MCF 10A (cell line): ENCODE measurements at places on chromosomes 2 and 18. TPM values are rescaled to one million over a fixed set of nuclear protein-coding genes. Genes with fewer than 3 reads are reported as not detected.

Gene CAVIN2
- total RNA-seq: 14.7 and 16.4 TPM in 2 replicates

Gene ZNF236
- 15.3 and 16.1 TPM in 2 replicates for total RNA-seq

- peak; percentile 38 for DNase-seq
Measured at GRCh38 chr2:43269074-43269572, 42.7 kb upstream of the ZFP36L2 start.

DNA sequence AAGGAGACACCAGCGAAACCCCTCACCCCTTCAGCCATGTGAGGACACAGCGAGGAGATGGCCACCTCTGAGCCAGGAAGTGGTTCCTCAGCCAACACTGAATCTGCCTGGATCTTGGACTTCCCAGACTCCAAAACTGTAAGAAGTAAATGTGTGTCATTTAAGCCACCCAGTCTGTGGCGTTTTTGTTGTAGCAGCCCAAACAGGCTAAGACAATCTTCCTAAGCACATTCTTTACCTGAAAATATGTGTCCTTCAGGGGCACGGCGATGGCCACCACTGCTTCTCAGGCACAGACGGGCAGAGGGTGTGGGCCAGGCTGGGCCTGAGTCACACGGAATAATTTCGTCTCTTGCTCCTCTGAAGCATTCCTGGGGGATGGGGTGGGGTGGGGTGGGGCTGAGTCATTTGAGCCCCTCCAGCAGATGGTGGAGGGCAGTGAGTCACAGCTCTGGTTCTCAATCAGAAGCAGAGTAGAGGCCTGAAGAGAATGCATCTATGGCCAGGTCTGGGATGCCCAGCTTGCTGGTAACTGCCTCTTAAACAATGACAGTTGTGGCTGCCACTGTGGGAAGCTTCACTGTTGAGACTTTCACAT, 142.4 kb downstream of the CAPN13 start:
- DNase-seq: peak; percentile 89

DNA sequence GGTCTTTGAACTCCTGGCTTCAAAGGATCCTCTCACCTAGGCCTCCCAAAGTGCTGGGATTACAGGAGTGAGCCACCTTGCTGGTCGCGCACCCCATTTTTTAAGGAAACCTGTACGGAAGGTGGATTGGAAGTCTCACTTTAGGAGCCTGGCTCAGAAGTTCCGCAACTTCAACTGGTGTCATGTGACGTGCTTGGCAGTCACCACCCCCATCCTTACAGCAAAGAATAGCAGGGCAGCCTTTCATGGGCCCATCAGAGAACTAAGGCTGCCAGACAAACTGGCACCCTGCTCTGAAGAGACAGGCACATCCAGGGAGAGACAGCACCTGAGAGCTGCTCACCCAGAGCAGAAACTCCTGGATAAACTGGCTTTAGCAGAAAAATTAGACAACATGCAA, 3.3 kb upstream of the SLC66A2 start:
- DNase-seq: no peak

DNA sequence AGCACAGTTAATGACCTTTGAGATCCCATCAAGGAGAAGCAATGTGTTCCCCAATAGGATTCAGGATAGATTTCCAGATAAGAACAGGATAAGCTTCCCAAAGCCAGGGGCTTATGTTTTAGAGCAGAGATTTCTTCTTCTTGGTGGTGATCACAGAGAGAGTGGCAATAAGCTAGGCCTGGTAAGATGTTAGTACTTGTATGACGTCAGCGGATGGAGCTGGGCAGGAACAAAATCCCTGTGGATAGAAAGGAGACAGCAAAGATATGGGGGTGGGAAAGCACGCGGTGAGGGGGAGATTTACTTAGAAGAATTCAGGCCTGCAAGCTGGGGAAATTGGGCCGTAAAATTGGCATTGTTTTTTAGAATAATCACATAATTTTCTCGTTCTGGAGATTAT, 323.0 kb downstream of the MTX2 start:
- DNase-seq: no peak

GRCh38 chr2:102686479-102687439, 67.4 kb downstream of the SLC9A2 start:
- no peak for DNase-seq

- DNase-seq: no peak
Measured at GRCh38 chr18:75134611-75134975, 74.3 kb downstream of the PTGR3 start.

DNA sequence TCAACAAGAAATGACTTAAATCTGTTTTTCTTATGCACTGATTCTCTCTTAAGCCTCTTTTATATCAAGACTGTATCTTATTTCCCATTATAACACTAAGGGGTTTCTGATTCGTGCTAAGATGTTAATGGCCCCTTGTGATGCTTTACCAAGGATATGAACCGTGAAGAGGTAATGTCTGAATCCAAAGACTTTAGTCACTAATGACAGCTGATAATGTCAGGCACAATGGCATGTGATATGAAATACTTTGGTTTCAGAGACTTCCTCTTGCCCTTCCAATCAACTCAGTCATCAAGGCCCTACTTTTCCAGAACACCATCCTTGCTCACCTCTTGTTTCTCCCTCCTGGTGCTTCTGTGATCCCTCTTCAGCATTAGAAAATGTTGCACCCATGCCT, 262.8 kb downstream of the KCNE4 start:
- no peak for DNase-seq

GRCh38 chr2:8872821-8873432, 35.5 kb upstream of the KIDINS220 start:
- peak; percentile 61 for DNase-seq

Gene ALPG
- not detected in 2 replicates for total RNA-seq

Gene UGT1A5
- not detected in 2 replicates for total RNA-seq

- no peak for DNase-seq
Measured at GRCh38 chr2:28956890-28957289, 24.2 kb upstream of the TOGARAM2 start.

DNA sequence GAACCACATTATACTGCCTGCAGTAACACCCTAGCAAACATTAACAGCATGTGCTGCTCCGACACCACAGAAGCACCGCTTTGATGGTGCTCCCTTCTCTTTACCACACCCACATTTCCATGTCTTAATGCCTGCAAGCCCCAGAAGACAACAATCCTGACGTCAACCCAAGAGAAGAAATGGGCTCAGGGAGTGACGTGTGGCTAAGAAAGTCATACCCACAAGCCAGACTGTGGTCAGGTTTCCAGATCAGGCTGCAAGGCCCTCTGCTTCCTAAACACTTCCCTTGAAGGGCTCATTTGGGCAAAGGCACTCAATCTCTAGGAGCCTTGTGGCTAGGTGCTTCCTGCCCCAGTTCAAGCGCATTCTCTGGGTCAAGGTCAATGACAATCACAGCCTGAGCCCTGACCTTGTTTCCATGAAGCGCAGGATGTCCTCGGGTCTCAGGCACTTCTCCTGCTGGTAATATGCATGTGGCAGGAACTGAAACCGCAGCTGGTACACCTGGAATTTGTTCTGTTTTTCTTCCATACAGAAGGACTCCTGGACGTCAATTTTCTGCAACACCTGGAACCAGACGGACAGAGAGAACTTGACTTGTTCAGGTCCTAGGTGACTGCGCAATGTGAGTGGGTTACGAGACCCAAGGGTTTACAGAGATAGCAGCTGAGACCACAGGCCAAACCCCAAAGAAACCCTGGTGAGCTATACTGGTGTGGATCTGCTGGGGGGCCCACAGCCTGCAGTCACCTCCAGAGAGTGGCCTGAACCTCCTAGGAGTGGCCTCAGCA, 67.2 kb downstream of the POLR1A start:
- no peak for DNase-seq

DNA sequence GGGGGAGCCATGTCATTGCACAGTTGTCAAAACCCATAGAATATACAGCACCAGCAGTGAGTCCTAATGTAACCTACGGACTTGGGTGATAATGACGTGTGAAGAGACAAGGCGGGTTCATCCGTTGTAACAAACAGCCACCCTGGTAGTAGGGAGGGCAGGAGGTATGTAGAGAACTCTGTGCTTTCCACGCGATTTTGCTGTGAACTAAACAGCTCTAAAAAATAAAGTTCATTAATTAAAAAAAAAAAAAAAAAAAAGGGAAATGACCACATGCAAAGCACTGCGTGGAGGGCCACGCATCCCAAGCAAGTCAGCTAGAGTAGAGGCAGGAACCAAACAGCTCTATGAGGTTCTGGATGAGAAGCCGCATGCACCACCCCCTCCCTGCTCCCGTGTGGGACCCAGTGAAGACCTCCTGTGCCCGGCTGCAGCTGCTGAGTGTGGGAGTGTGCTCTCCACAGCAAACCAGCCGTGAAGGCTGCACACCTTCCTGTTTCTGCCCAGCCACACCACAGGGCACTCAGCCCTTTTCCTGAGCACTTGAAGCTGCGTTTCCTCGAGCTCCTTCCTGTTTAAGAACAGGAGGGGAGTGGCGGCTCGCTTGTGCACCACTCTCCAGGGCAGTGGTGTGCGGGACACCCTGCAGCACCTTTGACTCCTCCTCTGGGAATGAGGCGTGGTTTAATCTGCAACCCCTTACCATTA, 65.6 kb downstream of the ODC1 start:
- DNase-seq: peak; percentile 31

Gene CABLES1
- total RNA-seq: 3.2 and 3.7 TPM in 2 replicates

Gene NDUFS1
- 91.9 and 100 TPM in 2 replicates for total RNA-seq

DNA sequence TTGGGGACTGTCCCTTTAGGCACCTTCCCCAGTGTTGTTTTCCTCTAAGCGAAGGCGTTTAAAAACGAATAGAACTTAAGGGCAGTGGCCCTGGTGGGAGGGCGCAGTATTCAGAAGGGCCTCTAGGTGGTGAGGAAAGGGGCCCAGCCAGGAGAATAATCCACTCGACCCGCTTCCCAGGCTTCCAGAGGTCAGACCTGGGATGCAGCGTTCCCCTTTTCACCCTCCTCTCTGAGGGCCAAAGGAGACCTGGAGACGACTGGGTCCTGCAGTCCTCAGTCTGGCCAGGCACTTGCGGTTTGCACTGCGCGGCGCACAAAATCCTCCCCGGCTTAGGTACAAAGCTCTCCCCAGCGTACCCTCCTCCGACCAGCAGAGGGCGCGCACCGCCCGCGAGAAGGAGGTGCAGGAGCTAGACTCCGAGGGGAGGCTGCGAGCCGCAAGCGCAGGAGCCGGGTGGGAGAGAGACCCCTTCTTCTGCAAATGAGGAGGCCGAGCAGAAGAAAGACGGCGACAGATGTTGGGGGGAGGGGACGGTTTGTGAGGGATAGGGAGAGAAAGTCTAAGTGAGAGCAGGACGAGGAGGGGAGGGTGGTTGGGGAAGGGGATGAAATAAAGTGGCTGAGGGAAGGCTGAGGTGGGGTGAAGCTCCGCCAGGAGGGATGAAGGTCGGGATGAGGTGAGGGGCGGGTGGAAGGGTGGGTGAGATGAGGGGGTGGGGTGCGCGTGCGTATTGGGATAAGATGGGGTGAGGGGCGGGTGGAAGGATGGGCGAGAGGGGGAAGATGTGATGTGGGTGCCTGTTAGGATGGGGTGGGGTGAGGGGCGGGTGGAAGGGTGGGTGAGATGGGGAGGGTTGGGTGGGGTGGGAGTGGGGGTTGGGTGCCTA, 4.9 kb downstream of the FEV start:
- peak; percentile 78 for DNase-seq

- DNase-seq: no peak
Measured at GRCh38 chr2:72988041-72988440, 70.7 kb downstream of the EMX1 start.

GRCh38 chr2:20667151-20667530, 197 bp downstream of the GDF7 start:
- DNase-seq: no peak

DNA sequence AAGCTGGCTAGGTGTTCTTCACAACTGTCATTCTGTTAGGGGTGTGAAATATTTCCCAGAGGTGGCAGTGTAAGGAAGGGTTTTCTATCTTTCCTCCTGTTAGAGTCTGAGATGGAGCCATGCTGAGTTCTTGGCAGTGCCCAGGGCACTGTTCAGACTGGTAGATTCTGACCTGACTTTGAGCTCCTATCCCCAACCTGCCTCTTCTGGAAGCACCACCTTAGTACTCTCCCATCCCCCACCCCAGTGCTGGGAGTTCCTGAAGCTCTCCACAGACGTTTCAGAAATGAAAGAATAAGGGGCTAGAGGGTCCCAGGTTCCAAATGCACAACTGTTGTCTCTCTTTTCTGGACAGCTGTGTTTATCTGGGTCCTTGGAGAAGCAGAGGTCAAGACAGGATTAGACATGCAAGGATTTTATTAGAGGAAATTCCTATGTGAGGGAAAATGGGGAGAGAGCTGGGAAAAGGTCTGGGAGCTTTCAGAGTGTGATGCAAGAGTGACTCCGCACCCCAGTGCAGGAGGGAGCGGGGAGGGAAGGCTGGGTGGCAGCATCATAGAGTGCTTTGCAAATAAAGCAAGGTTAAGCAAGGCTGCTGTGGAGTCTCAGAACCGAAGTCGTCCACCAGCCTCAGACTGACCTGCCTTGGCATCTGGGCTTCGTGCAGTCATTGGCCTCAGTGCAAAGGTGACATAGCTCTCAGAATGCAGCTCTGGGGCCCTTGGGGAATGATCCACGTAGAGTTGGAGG, 75.5 kb downstream of the SLC4A3 start:
- peak; percentile 82 for DNase-seq

DNA sequence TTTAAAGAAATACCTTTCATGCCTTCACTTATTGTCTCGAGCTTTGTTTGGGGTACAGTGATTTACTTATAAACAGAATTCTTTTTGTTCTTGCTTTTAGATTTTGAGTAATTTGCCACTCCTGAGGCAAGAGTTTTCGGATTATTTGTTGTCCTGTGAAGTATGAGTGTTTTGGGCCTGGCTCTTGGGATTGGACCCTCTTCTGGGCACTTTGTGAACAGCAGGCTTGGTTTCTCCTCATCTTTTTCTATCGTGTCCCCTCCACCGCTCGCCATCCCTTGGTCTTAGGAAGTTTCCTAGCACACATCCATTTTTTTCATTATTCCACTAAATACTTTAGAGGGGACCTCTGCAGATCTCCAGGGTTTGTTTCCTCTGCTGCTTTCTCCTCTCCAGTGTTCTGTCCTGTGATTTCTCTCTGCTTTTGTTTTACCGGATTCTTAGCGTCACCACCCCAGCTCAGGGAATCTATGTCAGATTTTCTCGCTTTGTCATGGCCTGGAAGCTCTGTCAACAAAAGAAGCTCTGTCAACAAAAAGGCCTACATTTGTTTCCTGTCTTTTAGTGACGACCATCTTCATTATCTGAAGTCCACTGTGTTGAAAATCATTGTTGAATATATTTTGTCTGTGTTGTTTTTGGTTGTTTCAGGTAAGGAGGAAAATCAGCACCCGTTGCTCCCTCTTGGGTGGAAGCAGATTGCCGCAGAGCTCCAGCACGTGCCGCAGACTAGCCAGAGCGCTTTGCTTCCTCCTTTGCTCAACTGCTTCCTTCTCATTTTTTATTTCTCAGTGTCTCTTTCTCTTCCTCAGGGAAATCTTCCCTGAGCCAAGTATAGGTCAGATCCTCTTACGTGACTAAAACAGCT, 27.8 kb downstream of the ANKRD62 start:
- DNase-seq: peak; percentile 20

DNA sequence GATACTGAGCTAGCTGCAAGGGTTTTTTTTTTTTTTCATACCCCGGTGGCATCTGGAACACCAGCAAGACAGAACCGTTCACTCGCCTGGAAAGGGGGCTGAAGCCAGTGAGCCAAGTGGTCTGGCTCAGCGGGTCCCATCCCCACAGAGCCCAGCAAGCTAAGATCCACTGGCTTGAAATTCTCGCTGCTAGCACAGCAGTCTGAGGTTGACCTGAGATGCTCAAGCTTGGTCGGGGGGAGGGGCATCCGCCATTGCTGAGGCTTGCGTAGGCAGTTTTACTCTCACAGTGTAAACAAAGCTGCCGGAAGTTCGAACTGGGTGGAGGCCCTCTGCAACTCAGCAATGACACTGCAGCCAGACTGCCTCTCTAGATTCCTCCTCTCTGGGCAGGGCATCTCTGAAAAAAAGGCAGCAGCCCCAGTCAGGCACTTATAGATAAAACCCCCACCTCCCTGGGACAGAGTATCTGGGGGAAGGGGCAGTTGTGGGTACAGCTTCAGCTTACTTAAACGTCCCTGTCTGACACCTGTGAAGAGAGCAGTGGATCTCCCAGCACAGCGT, 5.1 kb upstream of the MIB1 start:
- DNase-seq: no peak
